RWPE2 (cell line): ENCODE measurements at places on chromosomes 11 and 22.

DNA sequence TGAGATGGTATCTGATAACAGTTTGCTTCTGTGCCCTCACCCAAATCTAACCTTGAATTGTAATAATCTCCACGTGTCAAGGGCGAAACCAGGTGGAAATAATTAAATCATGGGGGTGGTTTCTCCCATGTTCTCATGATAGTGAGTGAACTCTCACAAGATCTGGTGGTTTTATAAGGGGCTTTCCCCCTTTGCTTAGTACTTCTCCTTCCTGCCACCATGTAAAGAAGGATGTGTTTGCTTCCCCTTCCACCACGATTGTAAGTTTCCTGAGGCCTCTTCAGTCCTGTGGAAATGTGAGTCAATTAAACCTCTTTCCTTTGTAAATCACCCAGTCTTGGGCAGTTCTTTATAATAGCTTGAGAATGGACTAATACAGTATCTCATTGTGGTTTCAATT is 8.5 kb upstream of the OVCH2 start:
- DNase-seq = no peak

DNA sequence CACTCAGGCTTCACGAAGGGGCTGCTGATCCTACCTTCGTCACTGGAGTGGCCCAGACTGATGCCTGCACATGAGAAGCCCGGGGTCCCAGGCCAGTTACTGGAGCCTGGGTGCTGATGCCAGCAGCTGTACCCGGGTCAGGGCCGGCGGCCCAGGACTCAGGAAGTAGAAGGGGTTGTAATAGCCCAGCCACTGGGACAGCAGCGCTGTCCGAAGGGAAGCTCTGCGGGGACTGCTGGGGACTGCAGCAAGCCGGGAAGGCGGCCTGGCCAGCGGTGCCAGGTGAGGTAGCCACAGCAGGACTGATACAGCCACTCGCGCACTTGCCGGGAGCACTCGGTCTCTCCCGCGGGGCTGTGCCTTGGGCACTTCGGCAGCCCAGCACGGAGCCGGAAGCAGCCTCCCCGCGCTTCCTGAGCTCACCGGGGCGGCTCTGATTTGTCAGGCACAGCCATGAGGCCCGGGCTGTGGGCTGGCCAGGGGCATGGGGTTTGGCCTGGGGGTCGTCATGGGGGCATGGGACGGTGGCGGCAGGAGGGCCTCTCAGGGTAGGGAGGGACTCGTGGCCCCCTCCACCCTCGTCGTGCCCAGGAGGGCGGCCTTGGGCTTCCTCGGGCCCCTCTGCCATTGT is 13.9 kb upstream of the OR8K1 start:
- DNase-seq = peak; percentile 47

DNA sequence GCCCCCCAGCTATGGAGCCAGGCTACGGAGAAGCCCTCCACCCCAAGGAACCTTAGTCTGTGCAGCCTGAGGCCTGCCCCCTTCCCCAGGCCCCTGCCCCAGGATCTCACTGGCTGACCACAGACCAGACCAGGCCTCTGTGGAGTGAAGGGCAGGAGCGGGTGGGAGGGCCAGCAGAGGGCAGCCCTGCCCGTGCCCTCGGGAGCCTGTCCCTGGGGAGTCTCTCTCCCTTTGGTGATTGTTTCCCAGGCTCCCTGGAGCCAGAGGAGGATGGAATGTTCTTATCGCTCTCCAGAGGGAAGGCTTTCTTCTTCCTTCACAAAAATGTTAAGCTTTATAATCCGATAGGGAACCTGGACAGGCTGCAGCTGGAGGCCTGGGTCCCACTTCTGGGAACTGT is 455.3 kb downstream of the SOX6 start:
- DNase-seq = no peak

DNA sequence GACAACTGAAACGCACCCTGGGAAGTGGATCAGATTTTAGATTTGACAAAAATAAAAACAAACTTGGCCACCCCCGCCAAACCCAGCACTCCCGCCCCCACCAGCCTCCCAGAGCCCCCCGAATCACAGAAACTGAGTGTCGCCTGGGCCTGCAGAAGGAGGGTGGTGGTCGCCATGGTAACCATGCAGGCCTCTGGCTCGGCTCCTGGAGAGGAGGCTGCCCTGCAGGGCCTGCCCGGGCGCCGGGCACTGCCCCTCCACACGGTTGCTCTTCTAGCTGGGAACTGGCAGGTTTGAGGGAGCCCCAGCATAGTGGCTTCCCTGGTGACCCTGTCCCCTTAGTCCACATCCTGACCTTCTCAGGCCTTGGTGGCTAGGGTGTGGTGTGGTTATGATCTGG is 19.3 kb downstream of the CACNA1I start:
- DNase-seq = no peak

GRCh38 chr11:9740202-9740883 is 76.5 kb downstream of the SWAP70 start:
- DNase-seq = no peak

DNA sequence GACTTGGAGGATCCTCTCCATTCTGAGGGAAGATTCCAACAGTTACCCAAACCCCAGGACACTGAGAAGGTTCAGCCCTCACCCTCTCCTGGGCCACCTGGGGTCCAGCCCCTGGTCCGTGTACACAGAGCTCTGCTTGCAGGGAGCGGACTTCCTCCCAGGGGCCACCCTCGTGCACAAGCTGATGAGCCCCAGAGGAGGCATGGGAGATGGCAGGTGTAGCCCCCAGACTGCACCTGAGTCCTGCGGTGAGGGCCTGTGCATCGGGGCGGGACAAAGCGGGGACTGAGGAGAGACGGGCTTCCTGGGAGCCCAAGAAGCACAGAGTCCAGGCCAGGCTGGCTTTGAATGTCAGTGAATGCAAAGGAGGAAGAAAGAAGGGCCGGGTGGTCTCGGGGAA is 1374.9 kb downstream of the BRD1 start:
- no peak for DNase-seq
